ENCODE measurements at places on chromosomes 7 and 10.

- no peak for DNase-seq
These were observed 794.5 kb upstream of the IGFBP3 start for GRCh38 chr7:46715579-46715978.

GRCh38 chr7:149071182-149071635 is 19.3 kb downstream of the ZNF786 start:
- DNase-seq: no peak

DNA sequence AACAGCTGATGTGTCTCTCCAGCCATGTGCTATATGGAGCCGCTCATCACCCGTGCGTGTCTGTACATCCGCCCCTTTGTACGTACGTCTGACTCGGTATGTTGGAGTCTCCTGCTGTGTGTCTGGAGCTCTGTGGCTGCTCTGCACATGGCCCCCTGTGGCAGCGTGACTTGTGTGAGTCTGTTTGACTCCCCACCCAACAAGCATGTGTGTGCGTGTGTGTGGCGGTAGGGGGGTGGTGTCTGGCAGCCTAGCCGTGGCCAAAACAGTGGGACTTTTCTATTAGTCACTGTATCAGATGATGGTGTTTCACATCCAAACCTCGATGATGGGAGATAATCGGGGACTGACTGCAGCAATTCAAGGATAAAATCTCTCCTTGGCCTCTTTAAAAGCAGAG is 94.1 kb downstream of the COL13A1 start:
- DNase-seq: no peak

- DNase-seq: no peak
These were observed 12.8 kb downstream of the CNNM1 start for GRCh38 chr10:99341860-99342490.

DNA sequence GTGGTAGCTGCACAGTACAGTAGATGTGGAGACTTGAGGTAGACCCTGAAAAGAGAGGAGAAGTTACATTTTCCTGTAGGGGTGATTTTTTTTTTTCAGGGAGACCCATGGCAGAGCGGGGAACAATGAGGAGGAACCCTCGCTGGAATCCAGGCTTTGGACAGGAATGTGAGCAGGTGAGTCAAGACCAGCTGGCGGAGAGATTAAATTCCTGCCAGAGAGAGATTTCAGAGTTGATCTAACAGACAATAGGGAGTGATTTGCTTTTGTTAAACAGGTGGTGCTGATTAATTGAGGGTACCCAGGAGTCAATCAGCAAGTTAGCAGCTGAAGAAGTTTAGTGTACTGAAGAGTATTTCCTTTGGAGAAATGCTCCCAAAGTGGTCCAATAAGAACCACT is 41.6 kb upstream of the MINDY3 start:
- DNase-seq: no peak

DNA sequence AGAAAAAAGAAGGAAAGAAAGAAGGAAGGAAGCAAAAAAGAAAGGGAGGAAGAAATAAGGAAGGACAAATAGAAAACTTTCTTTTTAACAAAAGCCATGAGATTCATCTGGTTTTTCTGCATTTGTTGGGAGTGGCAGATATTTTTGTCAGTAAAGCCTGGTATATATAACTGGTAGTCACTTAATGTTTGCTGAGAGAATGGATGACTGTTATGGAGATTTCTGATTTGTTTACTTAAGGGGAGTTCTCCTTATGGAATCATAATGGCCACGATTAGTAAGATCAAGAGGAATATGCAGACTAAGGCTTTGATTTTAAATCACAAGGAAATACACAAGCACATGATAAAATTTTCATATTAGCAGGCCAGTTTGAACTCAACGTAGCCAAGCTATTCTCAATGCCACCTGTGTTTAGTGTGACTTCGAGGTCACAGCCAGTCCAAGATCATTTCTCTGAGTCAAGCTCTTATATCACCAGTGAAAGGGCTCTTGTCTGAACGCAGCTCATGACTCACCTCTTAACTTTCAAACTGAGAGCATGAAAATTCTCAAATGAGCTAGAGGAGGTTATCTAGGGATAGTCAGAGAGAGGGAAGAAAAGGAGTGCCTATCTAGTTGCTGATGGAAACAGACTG is 445.1 kb upstream of the ZMIZ1 start:
- DNase-seq: no peak
